GM23248 (cell line): ENCODE measurements at places on chromosomes 5 and 9. TPM values are rescaled to one million over a fixed set of nuclear protein-coding genes. Genes with fewer than 3 reads are reported as not detected.
A peak's percentile ranks its signal among the peaks of the same experiment; 100 is the strongest.

DNA sequence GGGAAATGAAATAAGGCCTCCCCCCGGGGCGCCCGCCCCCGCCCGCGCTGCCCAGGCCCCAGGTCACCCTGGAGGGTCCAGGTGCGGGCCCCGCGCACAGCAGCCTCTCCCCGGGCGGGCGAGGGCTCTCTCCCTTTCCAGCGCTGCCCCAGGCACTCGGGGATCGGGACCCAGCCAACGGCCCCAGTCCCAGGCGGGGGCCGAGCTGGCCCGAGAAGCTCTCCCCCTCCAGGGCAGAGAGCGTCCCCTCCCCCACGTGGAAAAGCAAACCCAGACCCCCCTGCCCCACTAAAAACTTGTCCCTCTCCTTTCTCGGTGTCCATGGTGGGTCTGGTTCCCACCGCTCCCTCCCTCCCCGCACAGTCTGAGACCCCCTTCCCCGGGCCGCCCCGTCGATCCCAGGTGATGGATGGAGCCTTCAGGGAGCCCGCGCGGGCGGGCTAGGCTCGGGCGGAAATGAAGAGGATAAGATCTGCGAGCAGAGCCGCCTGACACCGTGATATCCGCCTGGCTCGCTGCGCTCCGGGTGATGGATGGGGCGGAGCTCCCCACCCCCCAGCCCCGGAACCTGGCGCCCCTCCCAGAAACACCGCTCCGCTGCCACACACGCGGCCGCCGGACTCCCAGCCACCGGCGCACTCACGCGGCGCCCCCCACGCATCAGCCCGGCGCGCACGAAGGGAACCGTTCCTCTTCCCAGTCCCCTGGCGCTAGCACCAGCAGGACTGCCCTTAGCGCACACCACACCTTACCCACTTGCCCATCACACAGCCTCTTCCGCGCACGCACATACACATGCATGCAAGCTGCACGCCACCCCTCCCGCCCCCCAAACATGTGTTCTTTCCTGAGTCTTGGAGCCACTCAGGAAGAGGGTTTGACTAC is 81.7 kb upstream of the ZBTB43 start:
- peak; percentile 22 for DNase-seq

GRCh38 chr9:86925686-86926085 is 21.6 kb downstream of the GAS1 start:
- peak; percentile 75 for DNase-seq

GRCh38 chr5:1772634-1773033 is 27.0 kb downstream of the MRPL36 start:
- DNase-seq, result peak; percentile 69

- peak; percentile 30 for DNase-seq
Observed at GRCh38 chr9:14270358-14271092, 43.4 kb downstream of the NFIB start.

DNA sequence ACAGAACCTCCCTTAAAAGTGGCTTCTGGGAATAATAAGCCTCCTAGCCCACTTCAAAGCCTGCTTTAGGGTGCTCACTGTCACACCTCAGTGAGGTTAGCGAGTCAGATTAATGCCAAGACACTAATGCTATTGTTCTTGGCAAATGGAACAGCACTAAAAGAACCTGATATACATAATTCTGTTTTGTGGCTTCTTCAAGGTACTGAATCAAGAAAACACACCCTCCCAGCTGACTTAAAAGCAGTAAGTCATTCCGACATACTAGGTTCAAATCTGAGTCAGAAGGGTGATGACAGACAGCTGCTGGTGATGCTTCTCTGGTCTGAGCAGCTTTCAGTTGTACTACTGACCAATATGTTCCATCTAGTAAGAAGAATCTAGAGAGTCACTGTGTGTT is 121.6 kb downstream of the OXCT1 start:
- peak; percentile 14 for DNase-seq

DNA sequence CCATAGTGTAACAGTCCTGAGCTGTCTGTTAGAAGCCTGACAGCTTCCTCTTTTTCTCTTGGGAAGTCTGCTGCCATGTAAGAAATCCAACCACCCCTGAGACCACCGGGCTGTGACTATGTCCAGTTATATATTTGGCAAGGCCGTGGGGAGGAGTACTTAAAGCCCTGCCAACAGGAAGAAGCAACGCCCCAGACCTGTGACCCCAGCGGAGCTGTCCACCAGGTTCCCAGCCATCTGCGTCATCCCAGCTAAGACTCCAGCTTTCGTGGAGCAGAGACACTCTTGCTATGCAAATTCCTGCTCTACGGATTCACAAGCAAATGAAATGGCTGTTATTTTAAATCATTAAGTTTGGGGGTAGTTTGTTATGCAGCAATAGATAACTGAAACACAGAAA is 417.3 kb downstream of the TLE4 start:
- DNase-seq, result no peak

- no peak for DNase-seq
Observed at GRCh38 chr5:88235828-88236227, 32.8 kb downstream of the TMEM161B start.

- no peak for DNase-seq
Observed at GRCh38 chr9:37386988-37387387, 35.5 kb upstream of the GRHPR start.

DNA sequence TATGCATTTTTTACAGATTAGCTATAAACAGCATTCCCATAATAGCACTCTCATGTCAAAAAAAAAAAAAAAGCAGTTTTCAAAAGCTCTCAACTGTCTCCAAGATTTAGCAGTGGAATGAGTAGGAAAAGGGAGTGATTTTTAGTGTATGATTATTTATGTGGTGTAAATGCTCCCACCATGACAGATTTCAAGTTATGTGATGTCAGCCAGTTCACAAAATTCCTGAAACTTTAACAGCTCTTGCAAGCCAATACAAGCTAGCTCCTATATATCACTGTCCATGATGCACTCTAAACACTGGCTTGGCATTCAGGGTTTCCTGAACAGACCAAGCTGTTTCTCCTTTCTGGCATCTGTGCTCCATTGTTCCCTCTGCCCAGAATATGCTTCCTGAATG is 7.9 kb upstream of the ANKDD1B start:
- DNase-seq, result peak; percentile 12

- DNase-seq, result no peak
Observed at GRCh38 chr5:66224773-66225553, 80.9 kb downstream of the SREK1 start.

- DNase-seq, result peak; percentile 87
Observed at GRCh38 chr9:686321-686813, 155.1 kb upstream of the DMRT1 start.

- DNase-seq, result no peak
Observed at GRCh38 chr9:137078701-137079400, 1.5 kb downstream of the UAP1L1 start.

DNA sequence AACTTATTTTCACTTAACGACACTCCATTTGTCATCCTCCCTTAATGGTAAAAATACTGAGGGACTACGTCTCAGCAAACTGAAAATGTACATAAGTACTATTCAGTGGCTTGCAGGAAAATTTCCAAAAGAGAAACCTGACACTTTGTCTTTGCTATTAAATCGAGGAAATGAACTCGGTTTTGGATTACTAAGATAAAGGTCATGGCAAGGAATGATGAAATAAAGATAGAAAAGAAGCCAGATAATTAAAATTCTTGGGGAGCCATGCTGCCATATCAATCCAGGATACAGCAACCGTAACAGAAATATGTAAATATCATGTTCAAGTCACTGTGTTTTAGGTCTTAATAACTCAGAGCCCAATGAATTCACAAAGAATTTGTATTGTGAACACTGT is 647.8 kb downstream of the CDH9 start:
- no peak for DNase-seq

- no peak for DNase-seq
Observed at GRCh38 chr5:174645677-174646076, 78.7 kb upstream of the MSX2 start.

DNA sequence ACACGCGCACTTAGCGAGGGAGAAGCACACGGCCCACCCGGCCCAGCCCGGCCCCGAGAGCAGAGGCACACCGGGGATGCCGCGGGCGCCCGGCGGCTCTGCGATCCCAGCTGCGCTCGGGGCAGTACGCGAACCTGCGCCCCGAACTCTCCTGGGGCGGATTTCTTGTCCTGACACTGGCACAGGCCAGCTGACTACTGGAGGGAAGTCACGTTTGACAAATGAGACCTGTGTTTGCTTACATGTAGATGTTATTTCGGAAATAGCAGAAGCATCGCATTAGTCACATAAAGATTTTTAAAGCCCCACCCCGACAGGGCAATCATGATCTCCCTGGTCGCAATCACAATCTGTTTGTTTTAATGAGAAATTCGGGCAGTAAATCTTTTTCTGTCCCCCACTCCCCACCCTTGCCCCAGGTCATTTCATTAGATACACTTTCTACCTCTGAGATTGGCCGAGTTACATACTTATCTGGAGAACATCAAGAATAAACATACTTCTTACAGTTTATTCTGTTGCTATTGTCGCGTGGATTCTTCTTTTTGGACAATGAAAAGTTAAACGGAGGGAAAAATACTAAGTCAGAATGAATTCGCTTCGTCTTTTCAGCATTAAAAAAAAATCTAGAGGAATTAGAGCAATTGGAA is 518.9 kb downstream of the CTNND2 start:
- DNase-seq, result peak; percentile 2

DNA sequence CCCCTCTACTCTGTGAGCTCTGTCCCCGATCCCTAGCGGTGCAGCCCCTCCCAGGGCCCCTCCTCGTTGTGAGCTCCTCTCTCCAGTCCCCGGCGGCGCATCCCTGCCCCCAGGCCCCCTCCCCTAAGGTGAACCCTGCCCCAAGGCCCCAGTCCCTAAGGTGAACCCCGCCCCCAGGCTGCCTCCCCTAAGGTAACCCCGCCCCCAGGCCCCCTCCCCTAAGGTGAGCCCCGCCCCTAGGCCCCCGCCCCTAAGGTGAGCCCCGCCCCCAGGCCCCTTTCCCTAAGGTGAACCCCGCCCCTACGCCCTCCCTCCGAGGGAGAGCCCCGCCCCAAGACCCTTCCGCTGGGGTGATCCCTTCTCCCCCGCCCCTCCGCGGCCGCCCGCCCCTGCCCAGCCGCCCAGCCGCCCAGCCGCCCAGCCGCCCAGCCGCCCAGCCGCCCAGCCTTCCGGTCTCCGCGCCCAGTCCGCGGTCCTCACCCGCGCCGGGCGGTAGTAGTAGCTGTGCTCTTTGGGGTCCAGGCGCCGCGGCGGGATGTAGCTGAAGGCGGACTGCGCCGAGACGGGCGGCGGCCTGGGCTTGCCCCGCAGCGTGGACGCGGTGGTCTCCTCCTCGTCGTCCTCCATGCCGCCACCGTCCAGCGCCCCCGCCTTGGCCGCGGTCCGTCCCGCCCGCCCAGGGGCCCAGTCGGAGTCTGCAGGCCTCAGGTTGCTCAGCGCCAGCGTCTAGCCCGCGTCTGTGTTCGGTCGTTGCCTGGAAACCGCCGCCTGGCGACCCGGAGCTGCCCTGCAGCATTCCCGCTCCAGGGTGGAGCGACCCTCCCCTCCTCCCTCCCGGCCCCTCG is at the start of gene CFAP90:
Gene CFAP90 (minus strand): TSS at position 739 of the 845 bp plus-strand sequence. CDS start 112 bp downstream, at position 627.
- DNase-seq, result peak; percentile 64

The ANKRD34B gene
- not detected in 2 replicates for total RNA-seq

The ZDHHC11B gene
- total RNA-seq, result not detected in 2 replicates

The LRRC19 gene
- total RNA-seq, result not detected in 2 replicates

The CCDC152 gene
- total RNA-seq, result 0.89 and 2.8 TPM in 2 replicates

The HEMGN gene
- total RNA-seq, result not detected in 2 replicates

The SUSD3 gene
- total RNA-seq, result 0.43 and 0.63 TPM in 2 replicates

The RAD17 gene
- total RNA-seq, result 15.8 and 27.8 TPM in 2 replicates
